Bone marrow (tissue), 2 donors: ENCODE measurements at places on chromosomes 7 and 10.

DNA sequence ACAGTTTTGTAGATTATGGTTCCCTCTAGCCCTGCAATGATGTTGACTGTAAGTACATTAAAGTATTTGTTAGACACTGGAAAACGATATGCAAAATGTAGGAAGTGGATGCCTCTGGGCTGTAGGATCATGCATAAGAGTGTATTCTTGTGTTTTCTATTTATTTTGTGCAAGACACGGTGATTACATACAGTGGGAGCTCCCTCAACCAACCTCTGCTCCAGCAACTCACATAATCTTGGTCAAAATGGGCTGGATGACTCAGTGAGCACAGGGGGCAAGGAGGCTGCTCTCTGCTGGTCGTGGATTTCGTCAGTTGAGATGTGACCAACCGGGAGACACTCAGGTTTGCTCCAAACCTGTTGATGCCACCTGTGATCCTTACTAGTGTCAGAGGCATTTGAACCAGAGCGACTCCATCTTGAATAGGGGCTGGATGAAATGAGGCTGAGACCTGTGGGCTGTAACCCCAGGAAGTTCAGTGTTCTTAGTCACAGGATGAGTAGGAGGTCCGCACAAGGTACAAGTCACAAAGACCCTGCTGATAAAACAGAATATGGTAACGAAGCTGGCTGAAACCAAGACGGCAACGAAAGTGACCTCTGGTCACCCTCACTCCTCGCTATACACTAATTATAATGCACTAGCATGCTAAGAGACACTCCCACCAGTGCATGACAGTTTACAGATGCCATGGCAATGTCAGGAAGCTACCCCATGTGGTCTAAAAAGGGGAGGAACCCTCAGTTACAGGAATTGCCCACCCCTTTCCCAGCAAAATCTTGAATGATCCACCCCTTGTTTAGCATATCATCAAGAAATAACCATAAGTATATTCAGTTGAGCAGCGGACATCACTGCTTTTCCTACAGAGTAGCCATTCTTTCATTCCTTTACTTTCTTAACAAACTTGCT lies 56.4 kb upstream of the FAM20C start:
- DNase-seq: no peak

DNA sequence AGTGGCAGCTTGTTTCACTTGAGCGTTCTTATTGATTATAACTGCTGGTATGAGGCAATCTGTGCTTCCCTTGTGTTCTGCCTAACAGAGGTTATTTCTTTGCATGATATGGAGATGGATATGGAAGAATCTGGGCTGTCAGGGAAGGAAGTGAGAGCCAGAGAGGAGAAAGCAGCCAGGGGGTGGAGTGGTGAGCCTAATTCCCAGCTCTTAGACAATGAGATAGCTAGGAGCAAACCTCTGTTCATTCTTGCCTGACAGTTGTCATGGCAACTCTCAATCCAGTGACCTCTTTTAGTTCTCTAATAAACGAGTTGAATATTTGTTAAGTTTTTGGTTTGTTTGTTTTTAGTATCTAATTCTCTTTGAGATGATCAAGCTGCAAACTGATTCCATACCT lies 214.3 kb downstream of the NRG3 start:
- DNase-seq: no peak

DNA sequence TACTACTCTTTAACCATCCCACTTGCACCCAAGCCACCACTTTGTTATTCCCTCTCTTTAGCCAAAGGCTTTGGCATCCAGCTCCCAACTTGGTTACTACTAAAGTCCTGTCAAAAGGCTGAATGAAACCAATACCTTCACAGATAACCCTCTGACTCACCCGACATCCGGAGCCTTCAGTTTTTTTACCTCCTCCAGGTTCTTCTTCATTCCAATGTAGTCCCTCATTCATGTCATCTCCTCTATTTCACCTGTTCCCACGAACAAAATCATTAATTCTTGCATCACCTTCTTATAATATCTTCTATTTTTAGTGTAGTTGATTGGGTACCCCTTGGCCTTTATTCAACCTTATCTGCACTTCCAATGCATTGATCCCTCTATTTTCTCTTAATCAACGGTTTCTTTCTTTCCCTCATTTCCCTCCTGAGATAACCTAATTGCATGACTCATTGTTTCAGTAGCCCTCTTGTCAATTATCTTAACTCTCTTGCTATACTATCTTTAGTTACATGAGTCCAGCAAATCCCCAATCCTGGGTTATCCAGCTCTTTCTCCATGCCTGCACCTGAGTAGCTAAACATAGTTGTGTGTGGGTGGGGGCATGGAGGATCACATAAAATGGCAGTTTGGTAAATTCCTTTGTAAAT lies 87.2 kb upstream of the COL1A2 start:
- DNase-seq: no peak

DNA sequence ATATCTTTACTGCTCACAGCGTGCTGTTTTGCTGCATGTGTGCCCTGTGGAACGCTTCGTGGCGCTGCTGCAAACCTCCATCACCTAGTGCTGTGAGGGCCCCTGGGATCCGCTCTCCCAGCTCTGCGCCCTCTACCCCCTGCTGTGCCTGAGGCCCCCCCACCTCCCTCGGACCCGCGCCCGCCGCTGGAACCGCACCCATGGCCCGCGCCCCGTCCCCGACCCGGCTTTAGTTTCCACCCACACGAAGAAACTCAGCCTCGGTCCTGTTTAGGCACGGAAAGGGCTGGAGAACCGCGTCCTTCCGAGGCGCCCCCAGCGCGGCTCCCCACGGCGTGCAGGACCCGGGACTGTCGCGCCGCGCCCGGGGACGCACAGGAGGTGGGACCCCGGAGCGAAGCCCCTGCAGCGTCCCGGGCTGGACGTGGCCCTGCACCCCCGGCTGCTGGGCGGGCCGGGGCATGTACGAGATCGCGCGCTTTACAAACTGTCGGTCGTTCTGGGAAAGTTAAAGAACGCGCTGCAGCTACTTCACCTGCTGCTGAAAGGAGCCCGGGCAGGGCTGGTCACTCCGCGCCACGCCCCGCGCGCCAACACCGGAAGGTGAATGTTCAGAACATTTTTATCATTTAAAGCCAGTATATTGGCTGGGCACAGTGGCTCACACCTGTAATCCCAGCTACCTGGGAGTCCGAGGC lies 54.3 kb downstream of the BMS1 start:
- no peak for DNase-seq

GRCh38 chr10:11465406-11465805 lies 146.0 kb downstream of the USP6NL start:
- DNase-seq: no peak

GRCh38 chr7:155844019-155844453 lies 31.8 kb upstream of the SHH start:
- no peak for DNase-seq

GRCh38 chr10:93701866-93702209 lies 554 bp downstream of the FRA10AC1 start:
- DNase-seq: no peak

GRCh38 chr7:4690953-4691856 lies 9.1 kb downstream of the FOXK1 start:
- no peak for DNase-seq

- no peak for DNase-seq
These were observed 46.6 kb upstream of the PODXL start for GRCh38 chr7:131602994-131603372.

DNA sequence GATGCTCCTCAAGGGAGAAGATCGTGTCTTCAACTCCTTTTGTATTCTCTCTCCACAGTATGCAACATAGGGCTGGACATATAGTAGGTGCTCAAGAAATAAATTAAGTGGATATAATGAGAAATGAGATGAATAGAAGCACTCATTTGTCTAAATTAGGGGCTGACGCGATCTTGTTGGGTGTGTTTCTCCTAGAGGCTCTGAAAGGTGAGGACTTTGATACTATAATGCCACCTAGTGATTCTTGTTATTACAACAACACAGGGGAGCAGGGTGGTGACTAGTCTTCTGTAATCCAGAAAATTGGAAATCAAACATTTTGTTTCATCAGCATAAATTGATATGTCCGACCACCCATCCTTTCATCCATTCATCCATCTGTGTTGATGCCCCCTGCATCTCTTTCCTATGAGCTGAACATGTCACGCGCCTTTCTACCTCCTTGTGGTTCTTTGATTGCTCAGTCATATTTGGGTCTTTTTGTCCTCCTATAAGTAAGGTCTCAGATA lies 3.5 kb upstream of the CFAP58 start:
- peak; percentile 68 for DNase-seq

- DNase-seq: no peak
These were observed 1.2 kb downstream of the RBM33 start for GRCh38 chr7:155645662-155646061.

DNA sequence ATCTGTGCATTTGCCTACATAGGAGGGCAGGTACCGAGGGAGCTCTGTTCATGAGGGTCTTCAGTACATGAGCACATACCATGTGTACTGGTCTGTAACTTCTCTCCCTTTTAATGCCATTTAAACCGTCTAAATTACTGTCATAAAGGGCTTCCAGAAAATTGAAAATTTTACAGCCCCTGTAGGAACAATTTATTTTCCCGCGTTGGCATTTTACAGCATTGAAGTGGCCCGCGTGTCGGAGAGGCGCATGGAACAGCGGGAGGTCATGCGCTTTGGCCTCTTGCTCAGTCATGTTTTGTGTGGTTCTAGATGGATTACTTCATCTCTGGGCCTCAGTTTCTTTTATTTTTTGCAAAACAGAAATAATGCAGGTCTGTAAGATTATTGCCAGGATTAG lies 9.8 kb downstream of the WIPI2 start:
- DNase-seq: no peak

- DNase-seq: no peak
These were observed 87.7 kb downstream of the CUBN start for GRCh38 chr10:17041626-17042520.

DNA sequence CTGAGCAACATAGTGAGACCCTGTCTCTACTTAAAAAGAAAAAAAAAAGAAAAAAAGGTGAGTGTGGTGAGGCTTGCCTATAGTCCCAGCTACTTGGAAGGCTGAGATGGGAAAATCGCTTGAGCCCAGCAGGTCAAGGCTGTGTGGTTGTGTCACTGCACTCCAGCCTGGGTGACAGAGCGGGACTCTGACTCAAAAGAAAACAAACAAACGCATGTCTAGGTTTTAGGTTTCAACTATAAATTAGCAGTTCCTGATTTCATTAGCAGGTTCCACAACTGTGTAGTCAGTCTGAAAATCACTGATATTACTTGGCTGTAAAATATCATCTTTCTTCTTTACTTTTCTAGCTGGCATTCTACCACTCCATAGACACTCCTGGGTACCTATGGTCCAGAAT lies 155.7 kb upstream of the HGF start:
- no peak for DNase-seq

GRCh38 chr10:102404361-102405107 lies 9.0 kb downstream of the NFKB2 start:
- DNase-seq: no peak

DNA sequence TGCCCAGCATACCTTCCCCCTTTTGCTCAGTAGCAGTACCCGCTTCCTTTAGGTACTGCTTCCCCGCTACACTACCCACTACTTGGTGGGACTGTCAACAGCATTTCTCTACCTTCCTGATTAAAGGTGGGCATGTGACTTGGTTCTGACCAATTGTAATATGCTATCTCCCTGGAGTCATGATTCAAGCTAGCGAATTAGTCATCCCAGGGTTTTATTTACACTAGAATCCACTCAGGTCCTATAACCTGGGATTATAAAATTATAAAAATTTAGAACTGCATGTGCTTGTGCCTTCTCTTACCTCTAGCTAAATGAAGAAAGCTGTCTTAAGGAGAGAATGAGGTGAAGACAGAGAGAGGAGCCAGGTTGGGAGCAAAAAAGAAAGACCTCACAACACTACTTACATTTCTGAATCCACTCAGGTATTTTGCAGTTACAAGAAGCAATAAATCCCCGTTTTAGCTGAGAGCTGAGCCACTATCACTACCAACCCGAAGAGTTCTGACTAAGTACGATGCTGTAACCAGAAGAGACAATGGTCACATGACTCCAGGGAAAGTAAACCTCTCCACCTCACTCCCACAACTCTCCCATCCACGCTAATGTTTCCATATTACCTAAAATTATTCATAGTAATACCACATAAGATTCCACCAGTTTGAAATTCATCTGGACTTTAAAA lies 9.7 kb downstream of the GBX1 start:
- no peak for DNase-seq

DNA sequence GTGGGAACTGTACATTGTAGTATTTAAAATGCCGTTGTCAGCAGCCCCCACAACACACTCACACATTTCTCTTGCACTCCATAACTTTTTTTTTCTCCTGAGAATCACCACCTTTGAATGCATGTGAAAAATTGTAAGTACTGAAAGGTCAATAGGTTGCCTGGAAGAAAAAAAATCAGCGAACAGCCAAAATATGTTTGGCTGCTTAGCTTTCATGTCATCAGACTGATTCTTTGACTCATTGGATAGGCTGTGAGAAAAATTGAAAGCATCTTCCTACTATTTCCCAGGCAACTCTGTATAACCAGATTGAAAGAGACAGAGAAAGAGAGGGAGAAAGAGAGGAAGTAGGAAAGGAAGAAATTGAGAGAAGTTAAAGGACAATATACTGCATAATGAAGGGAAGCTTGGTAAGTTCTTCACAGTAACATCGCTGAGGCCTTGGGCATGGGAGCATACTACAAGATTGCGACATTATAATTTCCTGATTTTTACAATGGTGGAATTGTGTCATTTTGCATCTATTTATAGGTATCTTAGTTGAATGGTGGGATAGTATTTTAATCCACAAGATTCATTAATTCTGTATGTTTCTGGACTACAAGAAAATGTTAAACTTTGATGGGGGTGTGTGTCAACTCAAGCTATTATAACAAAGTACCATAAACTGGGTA lies 249.3 kb upstream of the KCND2 start:
- DNase-seq: no peak

DNA sequence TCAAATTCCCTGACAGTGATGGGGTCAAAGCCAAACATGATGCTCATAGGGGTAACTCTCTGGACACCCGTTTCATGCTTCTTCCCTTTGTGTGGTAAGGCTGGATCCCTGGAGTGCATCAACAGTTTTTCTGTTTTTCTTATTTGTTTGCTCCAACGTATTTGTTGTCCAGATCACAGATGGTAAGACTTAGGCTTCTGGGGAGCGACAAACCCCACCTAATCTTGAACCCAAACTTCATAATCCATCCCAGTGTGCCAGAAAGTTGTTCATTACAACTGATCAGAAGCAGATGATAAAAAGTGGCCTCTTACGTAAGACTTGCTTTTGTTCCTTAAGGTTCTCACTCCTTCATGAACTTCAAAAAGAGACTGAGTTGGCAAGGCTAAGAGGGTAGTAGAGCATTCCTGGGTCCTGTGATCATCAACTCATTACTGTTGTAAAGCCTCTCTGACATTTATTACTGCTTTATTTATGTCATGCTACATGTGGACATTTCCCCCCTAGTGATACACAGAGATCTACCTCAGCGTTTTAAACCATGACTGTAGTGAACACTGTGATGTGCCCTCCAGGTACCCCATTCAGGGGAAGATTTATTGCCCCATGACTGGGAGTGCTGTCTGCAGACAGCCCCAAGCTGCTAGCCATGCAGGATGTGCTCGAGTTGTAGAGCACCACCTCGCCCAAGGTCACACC lies 125.6 kb downstream of the CCDC71L start:
- no peak for DNase-seq

GRCh38 chr10:77919713-77920108 lies 6.8 kb downstream of the DLG5 start:
- no peak for DNase-seq
